ENCODE measurements at places on chromosomes 12 and 14.

GRCh38 chr14:34075042-34075744 lies 124.3 kb upstream of the EGLN3 start:
- no peak for DNase-seq

- no peak for DNase-seq
Observed at GRCh38 chr14:77962731-77963520, 163.0 kb downstream of the ADCK1 start.

GRCh38 chr14:80535171-80535570 lies 323.9 kb upstream of the DIO2 start:
- no peak for DNase-seq

GRCh38 chr12:22925623-22926022 lies 300.7 kb downstream of the ETNK1 start:
- peak; percentile 55 for DNase-seq

All from small intestine (tissue), 16 donors.